Kidney glomerular epithelial cell (primary cell): ENCODE measurements at places on chromosomes 6 and 20.

GRCh38 chr6:19866985-19867627 lies 29.9 kb downstream of the ID4 start:
- peak; percentile 72 for DNase-seq

DNA sequence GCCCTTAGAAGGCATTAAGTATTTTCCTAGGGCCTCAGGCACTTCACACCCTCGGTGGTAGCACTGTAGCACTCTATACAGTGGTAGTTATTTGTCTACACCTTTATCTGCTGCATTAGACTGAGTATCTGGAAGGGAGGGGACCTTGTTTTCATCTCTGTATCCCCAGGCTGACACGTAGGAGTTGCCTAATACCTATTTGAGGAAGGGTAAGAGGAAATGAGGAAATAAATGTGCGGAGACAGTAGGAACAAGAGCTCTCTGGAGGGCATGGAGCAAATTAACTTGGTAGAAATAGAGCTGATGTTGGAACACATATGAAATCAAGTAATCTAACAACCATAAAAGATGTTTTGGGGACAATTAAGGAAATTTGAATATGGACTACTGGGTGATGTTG lies 3.9 kb downstream of the CNPY3 start:
- no peak for DNase-seq

DNA sequence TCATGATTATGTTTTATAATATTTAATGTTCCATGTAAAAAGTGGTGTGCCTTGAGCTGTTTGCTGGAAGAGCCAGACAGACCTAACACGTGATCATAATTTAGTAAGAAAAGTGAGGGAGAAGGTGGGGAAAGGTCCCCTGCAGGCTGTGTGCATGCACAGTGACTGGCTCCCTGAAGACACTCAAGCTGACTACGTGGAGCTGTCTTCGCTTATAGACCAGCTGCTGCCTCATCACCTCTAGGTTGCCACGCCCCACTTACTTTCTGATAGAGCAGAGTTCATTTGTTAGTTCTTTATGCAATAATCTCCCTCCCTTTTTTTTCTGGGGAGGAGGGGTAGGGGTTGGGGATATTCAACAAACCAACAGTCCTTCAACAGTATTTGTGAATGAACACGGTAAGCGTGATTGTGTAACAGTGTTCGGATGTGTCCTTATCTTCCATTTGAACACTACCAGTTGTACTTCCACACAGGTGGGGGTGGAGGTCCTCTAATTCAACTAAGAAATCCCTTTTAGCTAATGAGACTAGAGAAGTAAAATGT lies 157.3 kb downstream of the BACH2 start:
- no peak for DNase-seq

DNA sequence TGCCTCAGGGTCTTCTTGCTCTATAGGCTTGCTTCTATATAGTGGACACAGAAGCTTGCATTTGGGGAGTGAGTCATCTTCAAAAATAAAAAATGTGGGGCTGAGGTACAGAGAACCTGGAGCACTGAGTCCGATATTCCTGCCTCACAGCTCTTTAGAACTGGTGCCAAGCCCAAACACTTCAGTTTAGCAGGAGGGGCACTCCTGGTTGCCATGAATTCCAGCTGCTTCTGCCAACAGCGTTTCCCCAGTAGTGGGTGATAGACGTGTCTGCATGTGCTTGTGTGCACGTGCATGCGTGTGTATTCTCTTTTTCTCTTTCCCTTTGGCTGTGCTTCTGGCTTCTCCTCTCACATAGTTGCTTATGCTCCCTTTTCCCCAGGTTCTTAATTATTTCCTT lies 11.9 kb downstream of the DNPH1 start:
- no peak for DNase-seq

DNA sequence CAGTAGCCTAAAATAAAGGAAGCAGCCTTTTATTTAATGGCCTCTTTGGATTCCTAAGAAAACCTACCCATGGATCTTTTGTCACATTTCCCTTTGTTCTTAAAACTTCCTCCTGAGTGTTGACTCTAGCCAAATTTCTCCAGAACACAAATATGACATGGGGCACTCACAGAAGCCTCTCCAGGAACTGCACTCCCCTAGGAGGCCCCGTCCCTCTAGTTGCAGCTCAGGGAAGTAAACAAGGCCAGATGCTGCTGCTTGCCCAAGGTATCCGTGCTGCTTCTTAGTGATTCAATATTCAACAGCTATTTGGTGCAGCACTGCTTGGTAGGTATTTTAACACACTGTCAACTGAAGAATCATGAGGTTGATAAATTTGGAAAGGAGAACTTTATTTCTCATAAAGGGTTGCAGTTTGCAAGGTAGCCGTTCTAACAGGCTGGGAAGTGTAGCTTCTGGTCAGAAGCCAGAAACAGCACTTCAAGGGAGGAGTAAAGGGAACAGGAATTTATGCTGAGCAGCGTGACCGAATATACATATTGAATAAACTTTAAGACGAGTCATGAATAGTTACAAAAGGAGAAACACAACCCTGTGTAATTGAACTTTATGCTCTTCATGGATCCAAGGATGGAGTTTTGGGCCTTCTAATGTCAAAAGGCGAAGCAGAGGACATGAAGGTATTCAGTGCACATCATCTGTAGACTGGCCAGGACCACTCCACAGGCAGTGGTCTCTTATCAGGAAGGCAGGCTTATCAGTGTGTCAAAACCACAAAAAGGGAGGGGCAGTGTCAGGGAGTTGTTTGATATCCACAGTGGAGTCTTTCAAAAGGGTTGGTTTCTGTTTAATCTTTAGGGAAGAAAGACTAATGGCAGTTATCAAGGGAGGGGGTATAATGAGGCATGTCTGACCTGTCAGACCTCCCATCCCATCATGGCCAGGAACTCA lies 63.3 kb downstream of the CD24 start:
- no peak for DNase-seq

DNA sequence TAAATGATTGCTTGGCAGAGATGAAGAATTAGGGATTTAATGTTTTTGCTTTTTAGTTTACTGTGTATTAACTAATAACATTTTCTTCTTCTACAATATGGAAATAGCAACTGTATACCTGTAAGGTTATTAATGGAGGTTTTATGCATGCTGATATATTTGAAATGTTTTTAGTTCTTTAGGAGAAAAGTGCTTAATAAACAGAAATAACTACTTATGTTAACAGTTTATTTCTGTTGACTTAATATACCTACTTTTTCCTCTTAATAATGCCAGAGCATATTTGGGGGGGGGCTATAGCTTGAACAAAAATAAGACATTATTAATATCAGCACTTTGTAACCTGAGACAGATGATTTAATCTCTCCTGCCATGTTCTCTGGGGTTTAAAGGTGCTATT lies 33.6 kb downstream of the PLCB4 start:
- no peak for DNase-seq

- DNase-seq, result no peak
These were observed 134.5 kb downstream of the PAX1 start for GRCh38 chr20:21839982-21840381.

DNA sequence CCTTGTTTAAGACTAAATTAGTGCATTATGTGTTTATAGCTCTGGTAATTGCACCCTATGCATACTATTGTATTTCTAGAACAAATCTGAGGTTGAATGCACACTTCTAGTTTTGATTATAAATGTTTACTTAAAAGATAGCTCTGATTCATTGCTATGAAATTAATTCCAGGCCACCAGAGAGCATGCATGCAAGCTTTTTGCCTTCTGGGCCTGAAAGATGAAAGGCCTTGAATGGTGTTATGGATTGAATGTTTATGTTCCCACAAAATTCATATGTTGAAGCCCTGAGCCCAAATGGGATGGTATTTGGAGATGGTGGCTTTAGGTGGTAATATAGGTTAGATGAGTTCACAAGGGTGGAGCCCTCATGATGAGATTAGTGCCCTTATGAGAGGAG lies 695.0 kb upstream of the MAP3K7 start:
- no peak for DNase-seq
